CD8-positive, alpha-beta memory T cell (primary cell): ENCODE measurements at places on chromosomes 3 and 15.
A peak's percentile ranks its signal among the peaks of the same experiment; 100 is the strongest.

- H3K4me3 ChIP-seq, result no peak overlapping the region
- no peaks in the 10 kb centered on the region for H3K4me1 ChIP-seq
- H3K27ac ChIP-seq, result no peak overlapping the region
- no peak for DNase-seq
- H3K27me3 ChIP-seq, result no peaks in the 10 kb centered on the region
These were observed 113.1 kb downstream of the MYO5A start for GRCh38 chr15:52415628-52416027.

- H3K27me3 ChIP-seq, result no peaks in the 10 kb centered on the region
- no peak for DNase-seq
- H3K27ac ChIP-seq, result no peak overlapping the region
- H3K4me1 ChIP-seq, result peaks cover 91% of the 10 kb centered on the region
- no peaks in the 10 kb centered on the region for H3K36me3 ChIP-seq
- no peak overlapping the region for H3K4me3 ChIP-seq
These were observed 5.6 kb downstream of the RAB8B start for GRCh38 chr15:63194880-63195568.

DNA sequence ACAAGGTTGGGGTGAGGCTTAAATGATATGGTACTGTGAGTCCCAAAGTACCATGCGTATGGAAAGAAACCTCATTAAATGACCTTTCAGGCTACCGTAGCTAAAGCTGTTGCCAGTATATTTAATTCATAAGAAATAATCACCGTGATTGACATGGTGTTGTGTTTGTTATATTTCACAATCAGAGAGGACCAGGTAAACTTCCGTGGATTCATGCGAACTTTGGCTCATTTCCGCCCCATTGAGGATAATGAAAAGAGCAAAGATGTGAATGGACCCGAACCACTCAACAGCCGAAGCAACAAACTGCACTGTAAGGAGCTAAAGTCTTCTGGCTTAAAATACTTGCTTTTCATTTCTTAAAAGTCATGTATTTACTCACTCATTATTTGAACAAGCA is 31.5 kb downstream of the CHP1 start:
- no peaks in the 10 kb centered on the region for H3K27me3 ChIP-seq
- no peaks in the 10 kb centered on the region for H3K4me1 ChIP-seq
- no peak for DNase-seq

DNA sequence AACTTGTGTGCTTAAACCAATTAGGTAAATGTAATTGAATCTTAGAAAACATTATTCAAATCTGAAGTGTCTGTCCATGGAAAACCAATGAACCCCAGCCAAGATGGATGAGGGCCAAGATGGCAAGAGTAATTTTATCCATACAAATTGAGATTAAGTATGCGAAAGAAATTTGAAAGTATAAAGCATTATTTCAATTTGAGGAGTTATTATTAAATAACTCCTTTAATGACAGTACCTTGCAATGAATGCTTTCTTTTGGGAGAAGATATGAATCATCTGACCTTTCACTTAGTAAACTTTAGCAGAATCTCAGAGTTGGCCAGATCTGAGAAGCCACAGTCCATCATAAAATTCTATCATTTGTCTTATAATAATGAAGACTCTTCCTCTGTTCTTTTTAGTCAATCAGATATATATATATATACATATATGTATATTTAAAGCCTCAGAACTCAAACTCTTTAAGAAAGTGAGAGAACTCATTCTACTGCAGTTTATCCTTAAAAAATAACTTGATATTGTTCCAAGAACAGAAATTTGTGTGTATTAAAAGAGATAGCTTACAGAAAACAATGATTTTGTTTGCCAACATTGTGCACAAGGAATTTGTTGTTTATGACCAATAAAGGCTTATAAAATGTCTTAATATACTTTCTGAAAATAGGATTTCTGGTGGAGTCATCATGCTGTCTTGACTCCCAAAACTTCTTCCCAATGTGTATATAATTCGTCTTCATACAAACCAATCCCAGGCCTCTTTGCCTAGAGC is 434.8 kb upstream of the THBS1 start:
- H3K27me3 ChIP-seq, result no peaks in the 10 kb centered on the region
- DNase-seq, result no peak
- H3K27ac ChIP-seq, result no peak overlapping the region

DNA sequence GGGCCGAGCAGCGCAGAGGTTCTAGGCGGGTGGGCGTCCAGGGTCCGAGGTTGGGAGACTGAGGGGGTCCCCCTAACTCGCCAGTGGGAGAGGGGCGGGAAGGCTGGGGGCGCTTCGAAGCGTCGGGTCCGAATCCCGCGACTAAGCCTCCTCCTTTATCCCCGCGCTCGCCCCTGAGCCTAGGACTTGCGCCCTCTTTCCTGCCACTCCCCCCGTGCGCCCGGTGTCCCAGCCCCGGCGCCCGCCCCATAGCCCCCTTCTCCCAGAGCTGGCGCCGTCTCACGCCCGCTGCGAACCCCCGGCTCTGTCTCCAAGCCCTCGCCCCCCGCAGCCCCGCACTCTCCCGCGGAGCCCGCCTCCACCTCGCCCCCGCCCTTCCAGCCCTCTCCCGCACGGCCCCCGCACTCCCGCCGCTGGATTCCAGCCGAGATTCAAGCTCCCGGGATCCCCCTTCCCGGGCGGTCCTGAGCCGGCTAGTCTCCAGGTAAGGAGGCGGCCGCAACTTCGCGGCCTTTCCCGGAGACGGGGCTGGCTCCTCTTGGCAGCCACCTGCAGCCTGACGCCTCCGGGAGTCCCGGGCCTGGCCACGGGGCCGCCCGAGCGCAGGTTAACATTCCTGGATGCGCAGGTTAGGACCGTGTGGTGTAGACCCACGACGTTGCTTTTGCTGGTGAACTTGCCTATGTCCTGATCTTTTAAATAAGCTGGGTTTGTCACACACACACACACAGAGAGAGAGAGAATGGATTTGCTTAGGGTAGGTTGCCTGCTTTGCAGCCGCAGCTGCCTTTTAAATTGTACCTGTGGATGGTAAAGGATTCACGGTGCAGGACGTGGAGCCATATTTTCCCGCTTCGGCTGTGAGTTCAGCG is 563 bp downstream of the PXYLP1 start:
- H3K36me3 ChIP-seq, result no peaks in the 10 kb centered on the region
- peaks cover 39% of the 10 kb centered on the region for H3K4me1 ChIP-seq
- DNase-seq, result peak; percentile 57
- no peaks in the 10 kb centered on the region for H3K27me3 ChIP-seq

GRCh38 chr3:58667704-58668103 is 1.1 kb upstream of the FAM3D start:
- no peak overlapping the region for H3K4me3 ChIP-seq
- H3K27ac ChIP-seq, result no peak overlapping the region
- H3K4me1 ChIP-seq, result no peaks in the 10 kb centered on the region
- H3K27me3 ChIP-seq, result no peaks in the 10 kb centered on the region
- DNase-seq, result no peak
- H3K36me3 ChIP-seq, result no peaks in the 10 kb centered on the region

GRCh38 chr3:53496984-53497383 is 2.6 kb downstream of the CACNA1D start:
- DNase-seq, result no peak
- no peak overlapping the region for H3K27ac ChIP-seq
- no peaks in the 10 kb centered on the region for H3K4me1 ChIP-seq
- peaks cover 9% of the 10 kb centered on the region for H3K27me3 ChIP-seq
- no peak overlapping the region for H3K4me3 ChIP-seq

DNA sequence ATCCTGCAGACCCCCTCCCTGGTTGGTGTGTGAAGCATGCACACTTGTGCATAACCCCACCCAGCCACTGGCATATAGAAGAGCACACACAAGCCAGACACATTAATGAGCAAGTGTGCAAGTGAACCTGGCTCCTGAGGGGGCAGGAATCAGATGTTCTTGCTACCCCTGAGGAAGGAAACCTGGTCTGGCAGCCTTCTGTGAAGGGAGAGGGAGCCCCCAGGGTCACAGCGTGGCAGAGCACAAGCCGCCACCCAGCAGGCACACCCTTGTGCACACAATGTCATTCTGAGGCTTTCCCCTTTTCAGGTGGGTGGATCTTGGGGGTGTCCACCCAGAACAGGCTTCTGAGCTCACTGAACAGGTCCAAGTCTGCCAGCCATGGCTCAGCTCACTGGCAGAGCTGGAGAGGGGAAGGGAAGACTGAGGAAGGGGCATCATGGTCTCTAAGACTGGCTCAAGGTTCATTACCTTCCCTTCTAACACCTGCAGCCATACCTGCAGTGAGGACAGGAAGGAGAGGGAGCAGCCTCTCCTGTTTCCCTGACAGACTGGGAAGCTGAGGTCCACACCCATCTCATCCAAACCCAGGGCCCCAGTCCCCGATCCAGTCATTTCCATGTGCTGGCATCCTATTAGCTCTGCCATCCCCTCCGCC is 31.6 kb upstream of the SEMA3F start:
- H3K4me1 ChIP-seq, result no peaks in the 10 kb centered on the region
- peaks cover 13% of the 10 kb centered on the region for H3K36me3 ChIP-seq
- H3K27ac ChIP-seq, result no peak overlapping the region
- no peak for DNase-seq

- H3K27me3 ChIP-seq, result no peaks in the 10 kb centered on the region
- no peak overlapping the region for H3K27ac ChIP-seq
- no peaks in the 10 kb centered on the region for H3K4me1 ChIP-seq
- H3K4me3 ChIP-seq, result no peak overlapping the region
These were observed 41.3 kb downstream of the CHDH start for GRCh38 chr3:53804697-53805462.

GRCh38 chr3:134937256-134938028 is 142.4 kb downstream of the EPHB1 start:
- H3K36me3 ChIP-seq, result no peaks in the 10 kb centered on the region
- no peak for DNase-seq
- H3K4me1 ChIP-seq, result no peaks in the 10 kb centered on the region
- no peak overlapping the region for H3K4me3 ChIP-seq
